ENCODE measurements at places on chromosomes 4 and X.

- DNase-seq, result no peak
Observed at GRCh38 chr4:151045907-151046306, 30.8 kb upstream of the LRBA start.

DNA sequence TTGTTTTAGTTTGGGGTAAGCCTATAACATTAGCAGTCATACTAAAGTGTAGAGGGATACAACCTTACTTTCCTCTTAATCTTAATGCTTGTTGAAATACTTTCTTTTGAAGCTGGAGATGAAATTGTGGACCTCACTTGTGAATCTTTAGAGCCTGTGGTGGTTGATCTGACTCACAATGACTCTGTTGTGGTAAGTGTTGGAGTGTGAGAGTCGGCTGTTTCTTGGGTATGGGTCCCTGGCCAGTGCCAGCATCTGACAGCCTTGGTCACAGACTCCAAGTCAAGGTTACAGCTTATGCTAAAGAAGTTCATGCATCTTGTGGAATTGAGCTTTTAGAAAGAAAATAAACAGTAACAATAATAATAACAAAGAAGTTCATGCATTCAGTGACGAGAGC, 31.6 kb downstream of the RNF4 start:
- no peak for DNase-seq

DNA sequence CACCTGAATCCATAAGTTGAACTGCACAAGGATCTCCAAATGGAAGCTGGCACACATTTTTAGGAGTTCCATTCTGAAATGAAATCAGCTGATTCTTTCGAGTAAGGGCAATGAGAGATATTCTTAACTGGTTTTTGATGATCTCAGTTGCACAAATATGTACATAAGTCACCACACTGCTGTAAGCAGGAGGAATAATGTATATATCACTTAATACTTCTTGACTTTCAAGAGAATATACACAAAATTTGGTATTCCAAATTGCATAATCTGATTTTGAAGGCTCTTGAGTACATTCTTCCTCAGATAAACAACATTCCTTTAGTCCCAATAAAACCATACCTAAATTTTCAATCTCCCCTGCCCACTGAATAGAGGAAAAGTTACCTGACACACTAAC, 8.2 kb downstream of the FANCB start:
- DNase-seq, result no peak

GRCh38 chrX:1391707-1392375, at the start of gene SLC25A6:
Gene SLC25A6, minus strand, starts transcription at chrX:1392113. Its CDS starts 104 bp downstream, at chrX:1392009.
- DNase-seq, result peak; percentile 99

GRCh38 chr4:169658975-169659715, 38.8 kb downstream of the CLCN3 start:
- no peak for DNase-seq

GRCh38 chr4:101221294-101221693, 126.0 kb downstream of the PPP3CA start:
- no peak for DNase-seq

- DNase-seq, result no peak
Observed at GRCh38 chr4:175656649-175657048, 155.4 kb downstream of the GPM6A start.

DNA sequence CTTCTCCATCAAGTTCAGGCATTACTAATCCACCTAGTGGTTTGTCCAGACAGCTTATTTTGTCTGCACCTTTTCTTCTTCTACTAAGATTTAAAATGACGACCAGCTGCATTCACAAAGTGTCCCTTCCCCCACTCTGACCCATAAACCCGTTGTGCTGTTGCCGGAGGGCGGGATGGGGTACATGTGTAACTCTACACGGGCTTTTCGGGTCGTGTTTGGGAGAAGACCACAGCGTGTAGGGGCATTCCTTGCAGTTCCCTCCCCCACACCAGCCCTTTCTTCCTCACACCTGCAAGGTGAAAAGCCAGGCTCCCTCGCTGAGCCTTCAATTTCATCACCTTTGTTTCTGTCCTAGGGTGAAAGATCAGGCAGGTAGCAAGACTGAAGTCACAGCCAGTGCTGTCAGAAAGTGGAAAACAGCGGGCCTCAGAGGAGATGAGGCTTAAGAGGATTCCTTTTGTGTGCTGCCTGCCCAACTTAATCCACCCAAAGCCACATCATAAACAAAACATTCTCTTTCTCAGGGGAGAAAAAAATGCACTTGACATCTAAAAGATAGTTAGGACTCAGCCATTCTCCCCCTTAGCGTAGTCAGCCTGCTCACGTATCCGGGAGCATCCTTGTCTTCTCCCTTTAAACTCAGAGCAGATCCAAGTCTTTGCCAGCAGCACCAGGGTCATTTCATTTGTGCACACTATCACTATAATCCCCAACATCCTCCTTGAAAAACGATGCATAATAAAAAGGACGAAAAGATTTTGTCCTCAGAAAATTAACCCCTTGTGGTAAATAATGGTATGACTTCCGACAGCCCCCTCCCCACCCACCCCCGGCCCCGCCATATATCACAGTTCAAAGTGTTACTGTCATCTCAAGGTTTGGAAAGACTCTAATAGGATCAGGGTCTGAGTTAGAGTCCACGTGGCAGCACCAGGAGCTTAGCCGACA, 599.0 kb downstream of the RAB28 start:
- DNase-seq, result no peak

Data from stimulated activated CD8-positive, alpha-beta memory T cell treated with anti-CD3 and anti-CD28 coated beads, Interleukin-4, amount 100 ng/mL, for 4 hours (primary cell).